GM10248 (cell line): ENCODE measurements at places on chromosomes 5 and 9.

DNA sequence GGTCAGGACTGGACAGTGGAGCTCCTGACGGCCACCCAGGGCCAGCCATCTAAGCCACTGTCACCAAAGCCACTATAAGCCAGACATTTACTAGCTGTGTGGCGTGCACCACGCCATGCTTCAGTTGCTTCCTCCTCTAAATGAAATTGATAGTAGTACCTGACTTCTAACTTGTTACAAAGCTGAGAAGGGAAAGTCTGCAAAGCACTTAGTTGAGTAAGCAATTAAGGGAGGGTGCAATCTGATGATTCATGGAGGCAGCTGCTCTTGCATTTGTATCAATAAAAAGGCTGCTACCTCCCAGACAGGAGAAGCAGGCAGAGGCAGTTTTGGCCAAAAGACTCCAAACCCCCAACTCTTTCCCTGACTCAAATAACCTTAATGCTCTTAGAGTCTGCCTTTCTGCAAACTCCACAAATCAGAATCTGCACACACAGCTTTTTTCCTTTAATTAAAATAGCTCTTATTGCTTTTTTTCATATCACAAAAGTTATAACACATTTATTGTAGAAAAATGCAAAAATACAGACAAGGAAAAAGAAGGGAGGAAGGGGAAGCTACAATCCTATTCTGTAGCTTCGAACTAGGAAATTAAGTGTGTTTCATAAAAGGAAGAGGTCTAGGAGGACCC is 19.3 kb upstream of the RAPGEF1 start:
- DNase-seq, result no peak

GRCh38 chr5:68333649-68334552 is 118.3 kb downstream of the PIK3R1 start:
- DNase-seq, result no peak

DNA sequence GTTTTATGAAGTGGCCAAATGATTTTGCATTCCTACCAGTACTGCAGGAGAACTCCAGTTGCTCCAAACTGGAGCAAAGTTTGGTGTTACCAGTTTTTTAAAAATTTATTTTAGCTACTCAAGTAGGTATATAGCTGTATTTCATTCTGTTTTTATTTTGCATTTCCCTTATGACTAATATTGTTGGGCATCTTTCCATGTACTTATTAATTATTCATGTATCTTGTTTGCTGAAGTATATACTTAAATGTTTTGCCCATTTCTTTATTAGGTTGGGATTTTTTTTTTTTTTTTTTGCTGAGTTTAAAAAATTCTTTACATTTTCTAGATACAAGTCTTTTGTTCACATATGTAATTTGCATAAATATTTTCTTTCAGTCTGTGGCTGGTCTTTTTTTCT is 386.6 kb upstream of the DAB2 start:
- DNase-seq, result no peak

DNA sequence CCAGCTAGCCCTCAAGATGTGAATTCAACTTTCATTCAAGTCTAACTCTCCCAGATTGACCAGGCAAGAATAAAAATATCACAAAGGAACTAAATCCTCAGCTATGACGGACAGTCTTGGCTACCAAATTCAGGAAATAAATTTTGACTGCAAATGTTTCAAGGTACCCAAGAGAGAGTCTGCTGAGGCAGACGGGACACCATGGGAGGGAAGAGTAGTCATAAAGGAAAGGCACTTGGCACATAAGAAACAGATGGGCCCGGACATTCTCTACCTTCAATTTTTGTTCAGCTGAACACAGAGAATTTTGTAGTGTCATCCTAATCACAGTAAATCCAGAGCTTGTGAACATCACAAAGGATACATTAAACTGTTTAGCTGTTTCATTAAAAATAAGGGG is 390.0 kb downstream of the DTWD2 start:
- DNase-seq, result no peak

DNA sequence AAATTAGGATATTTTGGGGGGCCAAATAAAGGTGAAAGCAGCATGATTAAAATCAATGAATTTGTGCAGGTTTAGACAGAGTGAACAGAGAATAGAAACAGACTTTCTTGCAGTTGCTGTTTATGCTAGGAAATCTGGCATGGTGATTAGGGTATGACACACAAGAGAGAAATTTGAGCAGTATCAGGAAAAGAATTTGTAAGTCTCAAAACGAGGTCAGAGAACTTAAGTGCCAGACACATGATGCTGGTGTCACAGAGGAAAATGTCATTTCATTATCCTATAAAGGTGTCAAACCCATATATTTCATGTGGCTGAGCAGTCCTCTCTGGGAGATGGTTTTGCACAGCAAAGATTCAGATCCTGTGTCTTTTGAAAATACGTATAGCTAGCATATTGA is 15.7 kb downstream of the LVRN start:
- no peak for DNase-seq

GRCh38 chr5:16742938-16743337 is 126.1 kb upstream of the RETREG1 start:
- DNase-seq, result no peak

DNA sequence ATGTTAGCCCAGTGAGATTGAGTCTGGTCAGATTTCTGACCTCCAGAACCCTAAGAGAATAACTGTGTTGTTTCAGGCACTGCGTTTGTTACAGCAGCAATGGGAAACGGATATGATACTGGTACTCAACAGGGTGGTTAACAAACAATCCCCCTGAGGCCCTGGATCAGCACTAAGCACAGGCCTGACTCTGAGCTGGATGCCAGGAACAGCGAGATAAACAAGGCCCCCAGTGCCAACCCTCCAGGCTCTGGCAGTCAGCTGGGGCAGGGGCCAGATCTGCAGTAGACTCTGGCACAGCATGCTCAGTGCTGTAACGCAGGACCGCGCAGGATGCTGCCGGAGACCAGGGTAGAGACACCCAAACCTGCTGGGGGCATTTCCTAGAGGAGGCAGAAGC is 22.1 kb downstream of the CPLX2 start:
- DNase-seq, result no peak

- no peak for DNase-seq
Observed at GRCh38 chr5:95392593-95393182, 1.5 kb downstream of the FAM81B start.

- DNase-seq, result no peak
Observed at GRCh38 chr5:170357955-170358444, 31.2 kb downstream of the KCNMB1 start.

DNA sequence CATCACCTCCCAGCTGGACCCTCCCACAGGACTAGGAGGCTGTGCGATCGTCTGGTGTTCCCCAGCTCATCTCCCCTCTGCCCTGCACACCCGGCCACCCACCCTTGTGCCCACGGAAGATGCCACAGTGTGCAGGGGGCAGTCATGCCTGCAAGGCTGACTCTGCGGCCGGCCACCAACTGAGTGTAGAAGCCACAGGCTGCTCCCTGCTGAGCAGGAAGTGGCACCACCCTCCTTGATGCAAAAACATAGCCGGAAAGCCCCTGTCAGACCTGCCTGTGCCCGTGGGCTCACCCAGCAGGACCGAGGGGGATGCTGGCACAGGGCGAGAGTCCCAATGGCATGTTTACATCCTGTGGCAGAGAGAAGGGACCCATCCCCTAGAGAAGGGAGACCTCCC is 40.3 kb upstream of the SLC12A7 start:
- no peak for DNase-seq
